ENCODE measurements at places on chromosomes 3 and 15.

GRCh38 chr15:70580958-70581357 lies 182.4 kb downstream of the UACA start:
- no peak for DNase-seq

DNA sequence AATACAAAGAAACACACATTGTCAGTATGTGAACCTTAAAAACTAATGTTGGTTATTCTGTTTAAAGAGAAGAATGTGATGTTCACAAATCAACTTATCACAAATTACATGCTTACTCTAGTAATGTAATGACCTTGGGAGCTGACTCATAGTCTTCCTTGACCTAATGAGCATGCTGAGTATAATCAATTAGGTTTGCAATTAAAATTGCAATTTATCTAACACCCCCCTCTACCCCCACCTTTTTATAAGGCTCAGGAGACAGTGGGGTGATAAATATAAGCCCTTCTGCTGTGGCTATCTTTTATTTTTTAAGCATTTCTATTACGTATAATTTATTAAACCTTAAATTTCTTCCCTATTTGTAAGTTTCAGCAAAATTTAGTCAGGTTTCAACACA lies 947.8 kb upstream of the CFAP20DC start:
- no peak for DNase-seq

- DNase-seq: no peak
These were observed 61.4 kb downstream of the ADAMTS7 start for GRCh38 chr15:78749831-78750230.

DNA sequence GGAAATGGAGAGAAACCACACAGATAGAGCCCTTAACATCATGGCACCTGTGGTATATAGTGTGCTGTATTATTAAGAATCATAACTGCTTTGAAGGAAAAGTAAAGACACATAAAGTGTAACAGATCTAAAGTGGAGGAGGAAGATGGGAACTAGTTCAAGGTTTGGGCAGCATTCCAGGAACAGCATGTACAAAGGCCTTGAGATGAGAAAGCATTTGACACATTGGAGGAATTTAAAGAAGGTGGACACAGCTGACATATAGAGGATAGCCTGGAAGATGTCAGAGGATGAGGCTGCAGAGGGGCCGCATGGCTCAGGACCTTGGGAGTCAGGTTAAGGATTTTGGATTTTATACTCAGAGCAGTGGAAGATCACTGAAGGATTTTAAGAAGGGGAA lies 39.0 kb downstream of the LRTM1 start:
- DNase-seq: peak; percentile 54

DNA sequence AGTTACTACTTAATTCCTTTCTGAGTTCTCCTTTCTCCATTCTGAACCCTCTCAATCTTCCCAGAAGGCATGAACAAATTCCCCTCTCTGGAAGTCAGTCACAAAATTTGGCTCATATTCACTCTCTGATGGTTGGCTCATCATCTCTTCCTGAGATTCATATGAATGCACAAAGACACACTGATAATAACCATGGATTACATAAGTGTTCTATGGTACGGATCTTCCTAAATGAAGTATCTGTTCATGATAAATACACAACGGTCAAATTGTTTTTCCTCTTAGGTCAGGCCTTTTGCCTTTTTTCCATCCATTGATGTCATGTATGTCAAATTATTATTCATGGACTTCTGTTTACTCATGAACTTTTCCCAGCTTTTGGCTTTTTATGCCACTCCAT lies 162.6 kb downstream of the P2RY1 start:
- no peak for DNase-seq

DNA sequence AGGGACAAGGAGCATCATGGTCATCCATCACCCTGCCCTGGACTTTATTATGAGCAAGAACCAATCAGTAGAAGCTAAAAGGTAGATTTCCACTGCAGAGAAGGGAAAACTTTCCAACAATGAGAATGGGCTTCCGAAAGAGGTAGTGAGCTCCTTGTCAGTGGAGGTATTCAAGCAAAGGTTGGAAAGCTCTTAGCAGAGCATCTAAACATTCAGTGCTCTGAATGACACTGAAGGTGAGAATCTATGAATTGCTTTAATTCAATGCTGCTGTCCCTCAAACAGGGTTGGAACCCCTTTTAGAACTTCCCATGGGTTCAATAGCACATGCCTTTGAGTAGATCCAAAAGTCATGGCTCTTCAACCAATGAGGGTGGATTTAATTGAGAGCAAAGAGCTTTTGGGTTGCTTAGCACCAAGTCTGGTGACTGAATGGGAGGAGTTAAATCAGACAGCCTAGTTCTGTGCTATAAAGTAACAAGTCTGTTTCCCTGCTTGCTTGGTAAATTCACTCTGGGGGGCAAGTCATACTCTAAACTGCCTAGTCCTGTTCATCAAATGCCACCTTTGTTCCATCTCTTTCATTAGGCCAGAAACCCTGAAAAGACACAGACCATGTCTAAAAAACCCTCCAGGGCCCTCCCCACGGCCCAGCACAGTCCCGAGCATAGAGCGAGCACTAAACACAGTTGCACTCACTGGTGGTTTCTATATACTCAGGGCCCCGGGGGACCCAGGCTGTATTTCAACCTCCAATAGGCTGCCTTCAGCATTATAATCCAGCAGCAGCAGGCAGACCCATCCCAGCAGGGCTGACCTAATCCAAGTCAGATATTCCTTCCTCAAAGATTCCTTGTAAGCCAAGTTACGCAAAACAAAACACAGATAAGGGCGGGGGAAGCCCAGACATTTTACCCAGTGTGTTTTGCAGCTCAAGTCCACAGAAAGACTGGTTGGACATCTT lies 161.2 kb downstream of the MEGF11 start:
- no peak for DNase-seq

GRCh38 chr3:49845694-49846093 lies 10.7 kb downstream of the TRAIP start:
- no peak for DNase-seq

DNA sequence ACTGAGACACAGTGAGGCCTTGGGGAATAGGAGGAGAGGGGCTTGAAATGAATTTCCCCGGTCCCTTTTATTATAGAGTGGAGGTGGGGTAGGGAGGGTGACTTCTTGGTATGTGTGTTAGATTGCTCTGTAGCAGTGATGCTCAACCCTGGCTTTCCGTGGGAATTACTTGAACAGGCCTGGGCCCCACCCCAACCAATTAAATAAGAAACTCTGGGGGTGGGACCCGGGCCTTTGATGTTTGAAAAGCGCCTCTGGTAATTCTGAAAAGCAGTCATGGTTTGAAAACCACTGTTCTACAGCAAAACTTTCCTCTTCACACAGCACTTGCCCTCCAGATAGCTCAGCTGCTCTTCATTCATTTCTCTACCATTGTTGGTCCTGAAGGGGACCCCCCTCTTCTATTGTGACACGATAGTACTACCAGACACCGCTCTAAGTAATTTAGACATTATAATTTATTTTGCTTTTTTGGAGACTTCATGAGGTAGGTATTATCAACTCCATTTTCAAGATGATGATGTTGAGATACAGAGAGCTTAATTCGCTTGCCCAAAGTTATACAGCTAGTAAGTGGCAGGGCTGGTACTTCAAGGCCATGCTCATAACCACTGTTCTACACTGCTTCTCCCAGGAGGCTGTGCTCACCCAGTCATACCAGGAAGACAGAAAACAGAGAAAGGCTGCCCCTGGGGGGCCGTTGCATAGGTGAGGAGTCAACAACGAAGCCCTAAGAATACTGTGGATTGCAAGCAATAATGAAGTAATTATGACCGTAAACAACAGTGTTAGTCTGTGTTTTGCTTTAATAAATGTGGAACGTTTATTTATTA lies 176.2 kb downstream of the PEX5L start:
- DNase-seq: no peak

DNA sequence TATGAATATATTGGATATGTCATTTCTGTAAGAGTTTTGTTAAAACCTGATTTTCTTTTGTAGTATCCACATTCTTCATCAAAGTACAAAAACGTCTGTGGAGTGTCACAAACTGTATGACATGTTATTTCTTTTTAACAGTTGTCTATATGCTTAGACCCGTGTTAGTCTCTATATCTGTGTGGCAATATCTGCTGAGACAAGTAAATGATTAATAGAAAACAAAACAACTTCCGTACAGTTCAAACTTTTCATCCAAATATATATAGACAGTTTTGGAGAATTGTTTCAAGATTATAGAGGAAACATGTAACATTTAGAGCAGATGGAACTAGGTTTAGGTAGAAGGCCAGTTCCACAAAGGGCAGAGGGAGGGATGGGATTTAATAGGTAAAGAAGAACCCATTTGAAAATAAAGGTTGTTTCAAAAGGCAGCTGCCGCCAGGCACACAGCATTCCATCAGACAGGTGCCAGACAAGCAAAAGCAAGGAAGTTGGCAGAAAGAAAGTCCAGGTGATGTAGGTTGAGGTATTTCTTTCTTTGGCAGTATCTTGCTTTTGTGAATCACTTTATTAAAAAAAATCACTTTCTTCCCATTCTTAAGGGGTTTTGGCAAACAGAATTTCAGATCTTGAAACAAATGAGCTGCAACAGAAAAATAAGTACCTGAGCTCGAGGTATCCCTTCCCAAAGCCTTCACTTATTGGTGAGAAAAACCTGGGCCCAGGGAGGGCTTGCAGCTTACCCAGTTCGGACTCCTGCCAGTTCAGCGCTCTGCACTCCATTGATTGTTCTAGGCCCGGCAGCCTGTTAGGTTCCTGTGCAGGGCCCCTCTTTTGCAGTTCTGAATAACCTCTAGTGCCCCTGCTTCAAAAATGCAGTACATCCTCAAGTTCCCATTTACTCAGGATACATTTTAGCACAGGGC lies 49.0 kb downstream of the LRRN1 start:
- DNase-seq: no peak

GRCh38 chr3:46946856-46947545 lies 29.5 kb downstream of the CCDC12 start:
- peak; percentile 58 for DNase-seq

DNA sequence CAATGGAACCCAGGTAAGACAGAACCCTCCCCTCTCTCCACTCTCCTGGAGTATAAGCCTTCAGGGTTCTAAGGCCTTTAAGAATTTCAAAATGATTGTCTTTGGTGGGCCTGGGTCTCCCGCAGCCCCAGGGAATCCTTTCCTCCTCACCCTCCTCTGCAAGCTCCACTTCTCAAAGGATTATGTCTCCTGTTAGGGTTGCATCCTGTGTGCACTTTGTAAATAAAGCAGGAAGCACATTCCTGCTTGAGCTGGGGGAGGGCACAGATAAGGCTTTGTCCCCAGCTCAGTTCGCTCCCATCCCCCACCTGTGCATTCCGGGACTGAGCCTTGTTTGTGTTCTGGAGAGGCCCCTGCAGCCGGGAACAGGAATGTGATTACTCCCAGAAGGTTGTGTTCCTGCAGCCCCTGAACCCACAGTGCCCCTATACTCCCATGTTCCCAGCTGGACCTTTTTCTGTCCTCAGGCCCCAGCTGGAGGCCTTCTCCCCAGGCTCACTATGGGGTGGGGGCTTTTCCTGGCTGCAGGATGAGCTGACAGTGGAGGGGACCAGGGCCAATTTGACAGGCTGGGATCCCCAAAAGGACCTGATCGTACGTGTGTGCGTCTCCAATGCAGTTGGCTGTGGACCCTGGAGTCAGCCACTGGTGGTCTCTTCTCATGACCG lies 9.5 kb downstream of the TYRO3 start:
- DNase-seq: peak; percentile 11

DNA sequence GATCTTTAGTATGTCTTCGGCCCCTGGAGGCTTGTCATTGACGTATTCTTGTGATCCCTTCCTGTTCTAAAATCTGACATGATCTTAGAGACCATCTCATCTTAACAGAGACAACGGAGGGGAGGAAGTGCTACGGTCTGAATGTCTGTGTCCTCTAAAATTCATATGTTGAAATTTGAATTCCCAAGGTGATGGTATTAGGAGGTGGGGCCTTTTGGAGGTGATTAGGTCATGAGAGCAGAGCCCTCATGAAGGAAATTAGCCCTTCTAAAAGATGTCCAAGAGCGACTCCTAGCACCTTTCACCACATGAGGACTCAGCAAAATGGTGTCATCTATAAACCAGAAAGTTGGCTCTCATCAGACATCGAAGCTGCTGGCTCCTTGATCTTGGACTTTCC lies 233.2 kb upstream of the CMC1 start:
- DNase-seq: no peak

DNA sequence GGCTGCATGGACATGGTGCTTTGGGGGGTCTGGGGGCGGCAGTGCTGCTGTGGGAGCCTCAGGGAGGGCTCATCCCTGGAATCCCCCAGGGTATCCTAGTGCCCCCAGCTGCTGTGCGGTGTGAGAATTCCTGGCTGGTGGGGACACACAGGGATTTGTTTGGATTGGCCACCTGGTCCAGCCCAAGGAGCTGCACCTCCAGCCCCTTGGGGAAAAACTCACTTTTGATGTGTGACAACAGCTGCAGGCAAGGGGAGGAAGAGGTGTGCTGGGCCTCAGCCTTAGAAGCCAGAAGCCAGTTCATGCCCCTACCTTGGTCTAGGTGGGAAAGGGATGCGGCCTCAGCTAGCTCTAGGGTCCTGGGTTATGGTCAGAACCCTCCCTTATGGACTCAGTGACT lies 8.4 kb upstream of the COMMD4 start:
- DNase-seq: no peak

GRCh38 chr15:64558460-64559179 lies 98.2 kb downstream of the ZNF609 start:
- peak; percentile 35 for DNase-seq

GRCh38 chr3:8953313-8953712 lies 10.0 kb downstream of the RAD18 start:
- no peak for DNase-seq

GRCh38 chr3:85474241-85474640 lies 515.5 kb downstream of the CADM2 start:
- DNase-seq: no peak

DNA sequence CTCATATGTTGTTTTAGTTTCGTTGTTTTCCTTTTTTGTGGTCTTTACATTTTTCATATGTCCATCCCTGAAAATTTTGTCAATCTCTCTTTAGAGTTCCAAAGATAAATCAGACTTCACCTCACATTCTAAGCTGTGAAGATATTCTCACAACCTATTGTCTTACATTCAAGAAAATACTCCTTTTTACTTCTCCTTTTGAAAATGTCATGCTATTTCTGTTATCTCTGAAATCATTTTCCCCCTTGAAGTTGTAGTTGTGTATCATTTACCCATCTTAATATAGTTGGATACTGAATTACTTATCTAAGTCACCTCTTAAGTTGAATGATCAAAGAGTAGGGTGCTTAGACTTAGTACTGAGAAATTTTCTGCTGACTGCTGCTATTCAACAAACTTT lies 74.3 kb downstream of the DCUN1D1 start:
- no peak for DNase-seq

GRCh38 chr15:75228787-75229186 lies 27.1 kb downstream of the C15orf39 start:
- DNase-seq: no peak

DNA sequence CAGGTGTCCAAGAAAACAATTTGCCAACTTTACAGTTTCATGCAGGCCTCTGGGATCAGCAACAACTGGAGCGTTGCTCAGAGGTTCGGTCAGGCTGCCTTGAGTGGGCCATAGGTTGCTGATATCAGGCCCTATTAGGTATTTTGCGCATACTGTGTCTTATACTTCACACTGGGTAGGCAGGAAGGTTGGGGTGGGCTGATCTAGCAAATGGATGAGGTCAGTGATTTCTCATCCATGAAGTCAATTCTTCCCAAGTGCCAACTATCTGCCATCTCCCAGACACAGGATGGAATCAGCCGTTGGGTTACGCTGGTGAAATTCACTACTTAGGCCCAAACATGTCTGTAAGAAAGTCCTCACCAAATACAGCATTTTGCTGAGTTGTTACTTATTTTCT lies 77.6 kb downstream of the SLC7A14 start:
- DNase-seq: no peak
